ENCODE measurements at places on chromosomes 2 and 18. TPM values are rescaled to one million over a fixed set of nuclear protein-coding genes. Genes with fewer than 3 reads are reported as not detected.

The KCNJ3 gene
- not detected for polyA plus RNA-seq

The C2orf76 gene
- polyA plus RNA-seq, result 6.0 TPM

The AMER3 gene
- polyA plus RNA-seq, result not detected

The CXCR1 gene
- polyA plus RNA-seq, result not detected

The UGT1A3 gene
- polyA plus RNA-seq, result not detected

The SIX3 gene
- polyA plus RNA-seq, result not detected

DNA sequence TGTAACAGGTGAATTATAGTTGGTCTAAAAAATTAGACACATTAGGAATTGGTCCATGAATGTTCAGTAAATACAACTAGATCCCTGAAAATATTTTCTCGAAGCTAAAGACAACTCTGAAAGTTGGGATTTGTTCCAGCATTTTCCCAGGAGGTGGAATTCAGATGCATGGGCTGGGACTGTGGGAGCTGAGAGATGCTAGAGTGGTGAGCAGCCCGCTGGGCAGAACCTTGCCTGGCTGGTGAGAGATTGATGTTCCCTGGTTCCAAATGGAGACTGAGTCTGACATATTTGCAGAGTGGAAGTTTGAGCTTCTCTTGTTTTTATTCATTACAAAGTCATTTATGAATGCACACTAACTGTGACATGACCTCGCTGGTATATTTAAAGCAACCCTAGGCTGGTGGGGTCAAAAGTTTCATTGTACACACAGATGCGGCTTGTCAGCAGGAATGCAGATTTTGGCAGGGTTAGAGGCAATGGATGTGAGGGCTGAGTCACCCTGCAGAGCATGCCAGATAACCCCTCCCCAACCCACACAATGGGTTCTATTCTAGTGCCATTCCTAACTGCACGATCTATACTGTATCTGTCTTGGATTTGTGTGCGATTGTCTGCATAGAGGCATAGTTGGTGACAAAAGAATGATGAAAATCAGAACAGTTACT lies 23.5 kb upstream of the TMEM178A start:
- H3K4me1 ChIP-seq, result peaks cover 4% of the 10 kb centered on the region
- no peaks in the 10 kb centered on the region for H3K27me3 ChIP-seq
- no peaks in the 10 kb centered on the region for H3K36me3 ChIP-seq
- no peak overlapping the region for H3K27ac ChIP-seq
- peak; percentile 61 for DNase-seq

GRCh38 chr18:74314759-74315463 lies 728 bp upstream of the C18orf63 start:
- no peaks in the 10 kb centered on the region for H3K36me3 ChIP-seq
- H3K4me3 ChIP-seq, result no peak overlapping the region
- no peaks in the 10 kb centered on the region for H3K27me3 ChIP-seq
- no peak for DNase-seq
- H3K27ac ChIP-seq, result no peak overlapping the region

GRCh38 chr18:56108478-56109367 lies 520.7 kb upstream of the TCF4 start:
- DNase-seq, result peak; percentile 56
- no peak overlapping the region for H3K27ac ChIP-seq
- peaks cover 10% of the 10 kb centered on the region for H3K4me1 ChIP-seq
- no peaks in the 10 kb centered on the region for H3K27me3 ChIP-seq
- H3K36me3 ChIP-seq, result no peaks in the 10 kb centered on the region

- no peak for DNase-seq
- no peaks in the 10 kb centered on the region for H3K4me1 ChIP-seq
- H3K36me3 ChIP-seq, result no peaks in the 10 kb centered on the region
- no peak overlapping the region for H3K4me3 ChIP-seq
Measured at GRCh38 chr2:84293791-84294380, 165.2 kb downstream of the SUCLG1 start.

DNA sequence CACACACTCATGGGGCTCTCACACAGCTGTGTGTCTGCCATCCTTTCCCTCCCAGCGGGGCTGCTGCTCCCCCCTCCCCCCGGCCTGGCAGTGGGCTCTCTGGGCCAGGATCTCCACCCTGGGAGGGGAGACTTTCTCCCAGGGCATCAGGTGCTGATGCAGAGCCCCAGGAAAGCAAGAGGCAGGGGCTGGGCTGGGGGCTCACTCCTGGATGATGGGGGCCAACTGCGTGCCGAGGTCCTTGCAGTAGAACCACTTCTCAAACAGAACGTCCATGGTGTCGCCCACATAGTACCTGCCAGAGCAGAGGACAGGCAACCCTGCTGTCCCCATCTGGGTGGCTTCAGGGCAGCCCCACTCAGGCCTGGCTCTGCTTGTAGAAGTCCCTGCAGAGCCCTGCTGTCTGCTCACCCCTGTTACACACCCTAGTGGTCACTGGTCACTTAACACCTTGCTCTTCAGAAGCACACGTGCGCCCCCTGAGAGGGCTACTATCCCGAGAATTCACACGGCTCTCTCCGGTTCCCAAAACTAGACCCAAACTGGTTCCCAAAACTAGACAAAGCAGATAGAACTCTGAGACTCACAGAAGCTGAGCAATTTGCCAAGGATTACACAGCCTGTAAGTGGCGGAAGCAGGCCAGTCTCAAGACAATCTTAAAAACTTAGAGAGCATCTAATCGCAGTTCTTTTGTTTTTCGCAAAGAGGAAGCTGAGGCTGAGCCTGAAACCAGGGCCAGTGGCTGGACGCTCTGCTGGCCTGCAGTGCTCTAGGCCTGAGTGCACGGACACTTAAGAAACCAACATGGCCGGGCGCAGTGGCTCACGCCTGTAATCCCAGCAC lies 6.6 kb upstream of the OXER1 start:
- H3K36me3 ChIP-seq, result no peaks in the 10 kb centered on the region
- no peak overlapping the region for H3K27ac ChIP-seq
- H3K4me3 ChIP-seq, result no peak overlapping the region
- no peaks in the 10 kb centered on the region for H3K4me1 ChIP-seq
- H3K27me3 ChIP-seq, result no peaks in the 10 kb centered on the region
- peak; percentile 58 for DNase-seq

GRCh38 chr2:202031246-202031951 lies 2.3 kb upstream of the FZD7 start:
- DNase-seq, result no peak
- H3K4me1 ChIP-seq, result peaks cover 10% of the 10 kb centered on the region

- H3K27ac ChIP-seq, result no peak overlapping the region
- H3K4me1 ChIP-seq, result no peaks in the 10 kb centered on the region
- no peak overlapping the region for H3K4me3 ChIP-seq
- DNase-seq, result no peak
Measured at GRCh38 chr18:39489431-39489830, 1923.8 kb upstream of the CELF4 start.

DNA sequence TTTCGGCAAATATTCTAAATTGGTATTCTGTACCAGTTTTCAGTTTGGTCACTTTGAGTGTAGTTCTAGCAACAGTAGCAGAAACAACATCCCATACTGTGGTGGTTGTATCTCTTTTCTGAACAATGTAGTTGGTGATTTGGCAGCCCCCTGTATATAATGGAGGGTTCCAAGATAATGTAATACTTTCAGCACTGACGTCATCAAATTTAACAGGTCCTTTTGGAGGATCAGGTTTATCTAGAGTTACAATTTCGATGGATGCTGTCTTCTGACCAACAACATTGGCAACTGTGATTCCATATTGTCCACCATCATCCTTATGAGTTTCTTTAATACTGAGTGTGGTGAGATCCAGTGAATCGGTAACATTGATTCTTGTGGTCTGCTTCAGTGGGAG lies 88.0 kb downstream of the PLEKHA3 start:
- no peak overlapping the region for H3K27ac ChIP-seq
- no peaks in the 10 kb centered on the region for H3K4me1 ChIP-seq
- H3K27me3 ChIP-seq, result no peaks in the 10 kb centered on the region
- no peak overlapping the region for H3K4me3 ChIP-seq

GRCh38 chr2:46963210-46963609 lies 47.6 kb upstream of the MCFD2 start:
- H3K4me1 ChIP-seq, result peaks cover 30% of the 10 kb centered on the region
- no peaks in the 10 kb centered on the region for H3K27me3 ChIP-seq
- H3K27ac ChIP-seq, result no peak overlapping the region
- no peak overlapping the region for H3K4me3 ChIP-seq
- no peaks in the 10 kb centered on the region for H3K36me3 ChIP-seq
- no peak for DNase-seq

- H3K4me3 ChIP-seq, result no peak overlapping the region
- peak overlapping the region; percentile 32 for H3K27ac ChIP-seq
- no peaks in the 10 kb centered on the region for H3K36me3 ChIP-seq
- no peaks in the 10 kb centered on the region for H3K27me3 ChIP-seq
- peaks cover 25% of the 10 kb centered on the region for H3K4me1 ChIP-seq
Measured at GRCh38 chr2:33133454-33133952, 186.8 kb downstream of the LTBP1 start.

DNA sequence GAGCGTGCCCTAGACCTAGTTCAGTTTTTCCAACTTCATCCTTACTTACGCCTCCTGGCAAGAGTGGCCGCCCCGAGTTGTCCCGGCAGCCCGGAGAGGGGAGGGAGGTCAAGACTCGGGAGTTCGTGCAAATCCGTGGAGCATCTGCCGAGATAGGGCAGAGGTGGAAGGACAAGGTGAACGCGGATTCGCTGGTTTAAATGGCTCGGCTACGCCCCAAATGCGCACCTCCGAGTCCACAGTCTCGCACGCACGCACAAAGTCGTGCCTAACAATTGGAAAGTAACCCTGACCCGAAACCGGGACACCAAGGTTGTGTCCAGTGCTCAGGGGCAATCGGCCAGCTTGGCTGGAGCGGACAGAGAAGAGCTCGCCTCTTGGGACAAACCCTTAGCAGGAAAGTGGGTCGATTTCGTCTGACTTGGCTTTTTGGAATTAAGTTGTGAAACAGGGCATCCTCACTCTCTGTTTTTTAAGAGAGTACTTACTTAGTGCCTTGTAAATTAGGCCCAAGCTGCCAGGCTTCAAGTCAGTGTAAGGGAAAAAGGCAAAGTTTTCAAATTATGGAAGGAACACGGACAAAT lies 726 bp upstream of the SS18 start:
- H3K27ac ChIP-seq, result peak overlapping the region; percentile 99
- H3K36me3 ChIP-seq, result no peaks in the 10 kb centered on the region
- peaks cover 18% of the 10 kb centered on the region for H3K4me1 ChIP-seq
- H3K27me3 ChIP-seq, result no peaks in the 10 kb centered on the region
- DNase-seq, result no peak

Measured in endothelial cell of umbilical vein (primary cell).